Nucleus accumbens (tissue), 56 donors: ENCODE measurements at places on chromosomes 6 and 20.
A peak's percentile ranks its signal among the peaks of the same experiment; 100 is the strongest.

DNA sequence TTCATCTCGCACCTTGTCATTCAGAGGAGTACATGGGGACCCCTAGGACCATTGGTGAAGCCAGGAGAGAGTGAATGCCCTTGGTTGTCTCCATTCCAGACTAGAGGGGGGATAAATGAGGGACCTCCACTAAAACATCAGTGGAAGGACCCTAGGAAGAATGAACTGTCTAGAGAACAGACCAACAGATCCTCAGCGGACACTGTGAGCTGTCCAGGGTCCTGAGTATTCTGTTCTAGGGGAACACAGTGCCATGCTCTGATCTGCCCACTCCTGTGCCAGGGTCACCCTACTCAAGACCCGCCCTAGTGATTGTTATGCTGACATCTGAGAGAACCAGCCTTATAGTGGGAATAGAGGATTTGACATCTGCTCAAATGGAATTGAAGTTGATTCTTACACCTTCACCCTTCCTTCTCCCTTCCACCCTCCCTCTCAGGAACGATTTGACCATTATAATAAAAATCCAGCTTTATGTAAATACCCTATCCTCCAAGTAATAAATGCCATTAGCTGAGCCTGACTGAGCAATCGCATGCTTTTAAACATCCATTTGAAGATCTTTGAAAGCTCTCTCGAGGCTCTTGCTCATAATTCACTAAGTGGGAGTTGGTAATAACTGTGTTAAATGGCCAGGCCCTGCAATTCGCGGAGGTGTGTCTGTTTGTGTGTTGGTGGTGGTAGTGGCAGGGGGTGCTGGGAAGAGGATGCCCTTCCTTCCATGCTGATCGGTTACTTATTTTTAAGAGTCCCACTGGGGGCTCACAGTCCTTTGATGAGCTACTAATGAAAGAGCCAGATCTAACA, 43.6 kb upstream of the SLC32A1 start:
- DNase-seq, result peak; percentile 9

DNA sequence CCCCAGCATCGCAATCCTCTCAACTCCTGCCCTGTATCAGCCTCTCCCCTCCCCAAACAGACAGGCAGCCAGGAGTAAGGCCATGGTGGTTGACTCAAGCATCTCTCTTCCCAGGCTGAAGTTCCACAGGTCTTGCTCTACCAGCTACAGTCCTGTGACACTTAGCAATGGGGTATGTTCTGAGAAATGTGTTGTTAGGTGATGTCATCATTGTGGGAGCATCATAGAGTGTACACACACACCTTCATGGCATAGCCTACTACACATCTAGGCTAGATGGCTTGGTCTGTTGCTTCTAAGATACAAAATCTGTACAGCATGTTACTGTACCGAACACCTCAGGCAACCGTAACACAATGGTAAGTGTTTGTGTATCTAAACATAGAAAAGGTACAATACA, 29.5 kb upstream of the BCAS1 start:
- no peak for DNase-seq

GRCh38 chr20:46130534-46130933, 12.4 kb downstream of the CD40 start:
- DNase-seq, result no peak

- no peak for DNase-seq
Measured at GRCh38 chr20:46427384-46427783, 21.0 kb upstream of the ELMO2 start.

- no peak for DNase-seq
Measured at GRCh38 chr20:34074101-34074760, 37.8 kb downstream of the EIF2S2 start.

- DNase-seq, result no peak
Measured at GRCh38 chr6:113017353-113017752, 670.2 kb downstream of the RFPL4B start.

GRCh38 chr20:33915726-33916331, 77.9 kb upstream of the RALY start:
- DNase-seq, result no peak

GRCh38 chr20:32456869-32457478, 98.8 kb downstream of the ASXL1 start:
- DNase-seq, result peak; percentile 40

DNA sequence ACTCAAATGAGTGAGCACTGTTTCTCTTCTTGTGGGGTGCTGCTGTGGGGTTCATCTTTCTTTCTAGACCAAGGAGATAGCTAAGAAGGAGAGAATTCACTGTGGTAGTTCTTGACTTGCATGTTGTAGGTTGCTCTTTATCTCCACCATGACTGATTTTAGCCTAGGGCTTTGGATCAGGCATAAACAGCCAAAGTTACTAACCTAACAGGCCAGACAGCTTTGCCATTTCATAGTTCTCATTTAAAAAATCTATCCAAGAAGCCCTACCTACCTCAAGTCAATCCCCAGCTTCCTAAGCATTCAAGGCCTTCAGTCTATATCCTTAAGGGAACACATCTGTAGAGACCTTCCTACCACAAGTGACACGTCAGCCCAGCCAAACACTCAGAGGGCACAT, 107.9 kb upstream of the CARMIL1 start:
- no peak for DNase-seq

DNA sequence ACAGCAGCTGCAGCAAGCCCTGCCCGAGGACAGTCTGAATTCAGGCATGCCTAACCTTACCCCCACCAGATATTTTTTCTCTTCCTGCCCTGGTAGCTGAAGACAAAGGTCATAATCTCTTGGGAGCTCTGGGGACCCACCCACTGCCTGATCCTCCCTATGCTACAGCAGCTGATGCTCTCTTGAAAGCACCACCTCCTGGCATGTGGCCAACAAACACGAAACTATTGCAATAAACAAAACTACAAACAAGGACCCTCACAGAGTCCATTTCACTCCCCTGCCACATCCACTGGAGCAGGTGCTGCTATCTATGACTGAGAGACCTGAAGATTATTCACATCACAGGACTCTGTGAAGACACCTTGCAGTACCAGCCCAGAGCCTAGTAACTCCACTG, 238.5 kb upstream of the HS3ST5 start:
- no peak for DNase-seq

DNA sequence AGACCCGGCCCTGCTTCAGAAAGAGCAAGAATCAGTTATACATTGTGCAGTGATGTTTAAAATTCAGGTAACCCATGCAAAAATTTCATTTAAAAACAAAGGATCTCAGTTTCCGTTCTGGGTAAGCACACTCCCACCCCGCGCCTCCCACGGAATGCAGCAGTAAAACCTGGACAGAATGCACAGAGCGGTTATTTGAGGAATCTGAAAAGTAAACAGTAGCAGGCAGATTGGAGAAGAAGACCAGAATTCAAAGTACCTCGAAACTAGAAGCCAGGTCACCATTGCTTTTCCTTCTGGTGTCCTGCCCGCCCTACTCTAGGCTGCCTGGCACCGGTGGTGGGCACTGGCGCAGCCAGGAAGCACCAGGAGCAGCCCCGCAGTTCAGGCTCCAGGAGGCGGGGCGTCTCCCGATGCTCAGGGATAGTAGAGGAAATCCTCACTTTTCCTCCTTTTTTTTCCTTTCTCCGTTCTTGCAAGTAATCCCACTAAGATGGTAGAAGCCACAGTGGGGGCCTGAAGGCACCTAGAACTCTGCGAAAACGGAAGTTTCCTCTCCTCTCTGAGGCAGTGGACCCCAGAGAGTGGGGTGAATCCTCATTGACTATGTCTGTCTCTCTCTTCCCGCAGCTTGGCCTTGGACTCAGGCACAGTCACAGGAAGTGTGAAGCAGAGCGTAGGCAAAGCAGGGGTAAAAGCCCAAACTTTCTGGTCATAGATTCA, 28.3 kb downstream of the METTL24 start:
- no peak for DNase-seq

DNA sequence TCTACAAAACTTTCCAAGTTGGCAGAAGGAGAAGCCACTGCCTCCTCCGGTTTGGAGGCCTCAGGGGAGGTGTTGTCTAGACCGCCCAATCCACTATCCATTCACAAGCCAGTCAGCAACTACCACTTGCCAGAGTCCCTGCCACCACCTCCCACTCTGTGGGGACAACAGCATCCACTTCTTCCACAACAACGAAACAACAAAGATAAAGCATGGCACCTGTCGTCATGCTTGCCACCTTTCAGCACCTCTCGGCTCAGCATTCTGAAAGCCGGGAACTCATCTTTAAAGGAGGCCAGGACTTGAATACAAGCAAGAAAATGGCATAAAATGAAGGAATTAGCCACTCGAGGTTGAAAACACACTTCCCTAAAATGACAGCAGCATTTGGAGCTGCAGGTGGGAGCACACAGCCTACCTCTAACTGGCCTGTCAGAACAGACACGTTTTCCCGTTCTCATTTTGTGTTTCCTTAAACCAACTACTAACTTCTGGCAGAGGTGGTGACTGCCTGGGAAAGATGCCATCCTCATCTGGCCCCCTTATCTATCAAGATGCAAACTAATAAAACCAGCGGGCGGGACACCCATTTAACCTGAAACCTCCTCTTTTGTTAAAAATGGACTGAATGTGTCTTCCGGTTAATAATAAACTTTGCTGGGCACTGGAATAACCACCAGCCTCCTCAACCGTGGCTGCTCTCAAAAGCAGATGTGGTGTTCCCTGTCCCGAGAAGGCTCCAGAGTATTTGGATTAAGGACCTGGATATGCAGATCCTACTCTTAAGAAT, 21.7 kb downstream of the YTHDF1 start:
- no peak for DNase-seq

- DNase-seq, result no peak
Measured at GRCh38 chr20:17611290-17611539, 41.3 kb downstream of the DSTN start.

- no peak for DNase-seq
Measured at GRCh38 chr6:131916847-131917246, 34.3 kb downstream of the CCN2 start.

- no peak for DNase-seq
Measured at GRCh38 chr20:51142448-51142847, 119.5 kb upstream of the KCNG1 start.

GRCh38 chr6:52691718-52692117, 20.8 kb downstream of the TMEM14A start:
- DNase-seq, result no peak

GRCh38 chr20:45433316-45433715, 17.4 kb downstream of the PIGT start:
- DNase-seq, result peak; percentile 72

DNA sequence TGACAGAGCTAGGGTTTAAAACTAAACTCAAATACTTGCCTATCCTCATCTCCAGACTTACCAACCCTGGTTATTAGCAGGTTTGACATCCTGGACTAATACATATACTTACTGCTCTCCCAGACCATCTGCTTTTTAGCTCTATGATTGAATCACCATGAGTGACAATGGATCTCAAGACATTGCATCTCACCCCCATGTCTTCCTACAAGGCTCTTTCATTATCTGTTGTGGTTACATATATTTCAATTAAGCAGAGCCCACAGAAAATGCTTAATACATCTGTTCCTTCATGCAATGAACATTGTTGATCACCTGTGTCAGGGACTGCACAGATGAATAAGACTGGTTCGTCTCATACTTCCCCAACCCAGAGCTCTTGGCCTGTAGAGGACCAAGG, 19.4 kb downstream of the SAMD3 start:
- DNase-seq, result no peak

DNA sequence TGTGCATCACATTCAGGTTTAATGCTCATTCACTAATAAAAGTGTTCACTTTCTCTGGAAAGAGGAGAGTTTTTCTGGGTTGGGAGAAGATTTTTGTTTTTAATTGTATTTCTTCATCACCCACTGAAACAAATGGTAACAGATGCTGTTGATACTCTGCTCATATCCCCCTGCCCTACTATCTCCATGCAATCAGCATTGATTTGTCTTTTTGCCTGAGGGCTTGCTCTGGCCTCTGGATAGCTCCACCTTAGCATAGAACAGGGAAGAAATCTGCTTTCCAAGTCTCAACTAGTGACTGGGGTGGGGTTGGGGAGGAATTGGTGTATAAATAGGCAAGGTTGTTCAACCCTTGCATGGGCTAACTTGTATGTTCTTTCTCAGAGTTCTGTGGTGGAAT, 296.4 kb downstream of the KHDRBS2 start:
- DNase-seq, result no peak
